ENCODE measurements at places on chromosomes 2 and 18.
A peak's percentile ranks its signal among the peaks of the same experiment; 100 is the strongest.

DNA sequence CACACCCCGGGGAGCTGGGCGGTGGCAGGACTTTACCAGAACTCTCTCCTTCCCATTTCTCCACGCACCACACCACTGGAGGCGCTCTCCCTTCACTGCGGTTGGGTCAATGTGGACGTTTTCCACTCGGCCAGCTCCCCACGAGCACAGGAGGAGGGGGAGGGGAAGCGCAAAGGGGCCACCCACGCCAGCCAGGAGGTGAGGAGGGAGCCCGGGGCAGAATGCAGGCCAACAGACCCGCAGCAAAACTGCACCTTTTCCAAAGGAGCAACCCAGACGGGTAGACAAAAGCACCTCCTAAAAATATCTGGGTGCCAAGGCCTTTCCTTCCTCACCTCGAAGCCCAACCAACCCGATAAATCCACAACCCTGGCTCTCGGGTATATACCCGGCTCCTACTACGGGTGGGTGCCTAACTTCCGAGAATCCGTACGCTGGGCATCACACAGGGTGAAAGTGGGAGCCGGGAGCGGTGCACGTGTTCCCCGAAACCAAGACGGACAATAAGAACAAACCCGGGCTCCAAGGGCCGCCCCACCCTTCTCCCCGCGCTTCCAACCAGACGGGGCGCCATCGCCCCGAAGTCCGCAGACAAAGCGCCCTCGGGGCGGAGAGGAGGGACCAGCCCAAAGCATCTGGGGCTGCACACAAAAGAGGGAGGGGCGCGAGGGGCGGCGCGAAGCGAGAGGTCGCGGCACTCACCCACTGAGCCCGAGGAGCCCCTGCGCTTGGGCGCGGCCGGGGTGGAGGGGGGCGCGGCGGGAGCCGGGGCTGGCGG lies 1.0 kb downstream of the RTN4 start:
- no peaks in the 10 kb centered on the region for H3K27me3 ChIP-seq
- H3K4me3 ChIP-seq = peak overlapping the region; percentile 97
- H3K27ac ChIP-seq = peak overlapping the region; percentile 97
- peaks cover 1% of the 10 kb centered on the region for H3K4me1 ChIP-seq

GRCh38 chr2:118150294-118150693 lies 62.0 kb downstream of the INSIG2 start:
- no peak overlapping the region for H3K4me3 ChIP-seq
- no peaks in the 10 kb centered on the region for H3K36me3 ChIP-seq
- peaks cover 20% of the 10 kb centered on the region for H3K27me3 ChIP-seq
- no peak overlapping the region for H3K27ac ChIP-seq
- no peaks in the 10 kb centered on the region for H3K4me1 ChIP-seq

- H3K27me3 ChIP-seq = no peaks in the 10 kb centered on the region
- H3K27ac ChIP-seq = no peak overlapping the region
- DNase-seq = no peak
- H3K36me3 ChIP-seq = no peaks in the 10 kb centered on the region
Observed at GRCh38 chr2:239678186-239678490, 277.3 kb upstream of the HDAC4 start.

DNA sequence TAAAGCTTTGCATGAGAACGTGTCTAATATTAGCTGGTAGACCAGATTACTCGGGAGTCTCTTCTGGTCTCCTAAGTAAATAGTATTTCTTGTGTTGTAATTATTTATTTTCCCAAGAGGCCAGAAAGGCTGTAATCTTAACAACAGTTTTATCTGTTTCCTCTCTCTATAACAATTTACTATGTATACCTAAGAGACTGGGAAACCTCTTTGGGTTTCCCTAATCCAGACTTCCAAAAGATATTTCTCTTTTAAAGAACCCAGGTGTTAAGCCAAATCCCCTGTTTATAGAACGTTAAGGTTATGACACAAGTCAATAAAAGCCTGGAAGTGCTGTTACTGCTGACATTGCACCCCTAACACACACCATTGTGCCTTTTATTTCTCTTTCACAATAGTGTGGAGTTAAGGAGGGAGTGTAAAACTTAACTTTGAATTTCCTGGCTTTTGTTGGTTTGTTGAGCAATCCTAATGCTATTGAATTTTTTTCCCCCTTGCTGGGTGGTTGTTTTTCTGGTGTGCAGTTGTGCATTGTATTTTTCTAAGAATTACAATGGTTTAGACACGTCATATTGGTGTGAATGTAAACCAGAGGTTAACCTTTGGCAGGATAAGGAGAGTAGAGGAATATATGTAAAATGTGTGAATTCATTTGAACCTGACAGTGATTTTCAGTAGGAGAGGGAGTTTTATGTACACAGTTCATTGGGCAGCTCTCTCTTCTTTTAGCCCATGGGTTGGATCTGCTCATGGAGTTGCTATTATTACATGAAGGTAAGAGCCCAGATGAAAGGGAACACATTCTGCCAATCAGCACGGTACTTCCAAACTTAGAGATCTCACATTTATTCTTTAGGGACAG lies 192.8 kb downstream of the MTX2 start:
- H3K36me3 ChIP-seq = no peaks in the 10 kb centered on the region
- no peak overlapping the region for H3K27ac ChIP-seq
- H3K27me3 ChIP-seq = no peaks in the 10 kb centered on the region
- no peak for DNase-seq
- H3K4me3 ChIP-seq = no peak overlapping the region

GRCh38 chr2:102664471-102664909 lies 45.1 kb downstream of the SLC9A2 start:
- H3K27ac ChIP-seq = no peak overlapping the region
- H3K27me3 ChIP-seq = peaks cover 16% of the 10 kb centered on the region
- DNase-seq = no peak
- H3K4me1 ChIP-seq = no peaks in the 10 kb centered on the region

- H3K27ac ChIP-seq = peak overlapping the region; percentile 64
- H3K27me3 ChIP-seq = no peaks in the 10 kb centered on the region
- H3K36me3 ChIP-seq = peaks cover 8% of the 10 kb centered on the region
- DNase-seq = no peak
- H3K4me3 ChIP-seq = peak overlapping the region; percentile 97
Observed at GRCh38 chr2:1743396-1744150, 742 bp downstream of the PXDN start.

GRCh38 chr18:30730915-30731314 lies 311.6 kb downstream of the DSC3 start:
- no peak overlapping the region for H3K4me3 ChIP-seq
- H3K4me1 ChIP-seq = peaks cover 4% of the 10 kb centered on the region
- H3K27ac ChIP-seq = no peak overlapping the region

DNA sequence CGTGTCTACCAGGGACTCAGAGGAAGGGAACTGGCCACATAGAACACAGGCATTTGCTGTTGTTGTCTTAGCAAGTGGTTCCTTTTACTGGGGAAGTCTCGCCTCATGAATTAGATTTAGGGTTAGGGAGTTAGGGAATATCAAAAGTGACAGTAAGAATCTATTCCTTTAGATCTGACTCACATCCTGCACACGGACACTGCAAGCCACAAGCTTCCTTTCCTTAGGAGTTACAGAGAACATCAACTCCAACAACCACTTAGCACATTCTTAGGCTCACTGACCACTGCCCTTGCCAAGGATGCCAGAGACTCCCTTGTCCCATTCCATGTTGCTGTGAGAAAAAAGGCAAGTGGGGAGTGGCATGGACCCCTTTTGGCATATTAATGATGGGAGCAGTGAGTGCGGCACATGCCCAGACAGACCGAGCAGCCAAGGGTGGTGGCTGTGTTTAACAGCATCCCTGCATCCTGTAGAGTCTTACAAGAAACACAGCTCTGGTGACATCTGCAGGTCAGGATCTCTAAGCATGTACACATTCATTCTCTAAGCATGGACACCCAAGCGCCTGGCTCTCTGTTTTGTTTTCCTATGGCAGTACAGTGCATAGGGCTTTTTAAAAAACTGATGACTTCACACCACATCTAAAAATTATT lies 745.6 kb upstream of the RAB6C start:
- H3K27ac ChIP-seq = no peak overlapping the region
- DNase-seq = peak; percentile 6
- H3K4me3 ChIP-seq = no peak overlapping the region
- H3K4me1 ChIP-seq = no peaks in the 10 kb centered on the region
- H3K36me3 ChIP-seq = no peaks in the 10 kb centered on the region

GRCh38 chr2:234753701-234754100 lies 198.1 kb upstream of the SH3BP4 start:
- H3K4me1 ChIP-seq = peaks cover 2% of the 10 kb centered on the region
- no peak overlapping the region for H3K27ac ChIP-seq
- DNase-seq = no peak
- H3K4me3 ChIP-seq = no peak overlapping the region

DNA sequence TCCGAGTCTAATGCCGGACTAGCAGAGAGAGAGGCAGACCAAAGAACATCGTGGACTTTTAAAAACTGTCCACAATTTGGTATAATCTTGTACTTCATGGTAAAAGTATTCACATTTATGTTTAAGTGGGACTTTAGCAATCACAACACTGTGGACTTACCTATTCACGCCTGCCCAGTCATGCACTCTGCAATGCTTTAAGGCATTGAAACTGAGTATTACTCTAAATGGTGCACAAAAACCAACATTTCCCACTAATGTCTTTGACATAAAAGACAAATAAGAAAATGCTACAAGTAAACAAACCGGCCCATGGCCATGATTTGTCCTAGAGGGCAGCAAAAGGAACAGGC lies 91.3 kb downstream of the ACVR1 start:
- H3K27me3 ChIP-seq = no peaks in the 10 kb centered on the region
- H3K4me1 ChIP-seq = no peaks in the 10 kb centered on the region
- no peak for DNase-seq
- no peak overlapping the region for H3K27ac ChIP-seq
- peaks cover 6% of the 10 kb centered on the region for H3K36me3 ChIP-seq

GRCh38 chr2:191030521-191031154 lies 16.7 kb upstream of the STAT1 start:
- H3K27me3 ChIP-seq = no peaks in the 10 kb centered on the region
- no peaks in the 10 kb centered on the region for H3K4me1 ChIP-seq
- H3K36me3 ChIP-seq = no peaks in the 10 kb centered on the region
- H3K4me3 ChIP-seq = no peak overlapping the region

DNA sequence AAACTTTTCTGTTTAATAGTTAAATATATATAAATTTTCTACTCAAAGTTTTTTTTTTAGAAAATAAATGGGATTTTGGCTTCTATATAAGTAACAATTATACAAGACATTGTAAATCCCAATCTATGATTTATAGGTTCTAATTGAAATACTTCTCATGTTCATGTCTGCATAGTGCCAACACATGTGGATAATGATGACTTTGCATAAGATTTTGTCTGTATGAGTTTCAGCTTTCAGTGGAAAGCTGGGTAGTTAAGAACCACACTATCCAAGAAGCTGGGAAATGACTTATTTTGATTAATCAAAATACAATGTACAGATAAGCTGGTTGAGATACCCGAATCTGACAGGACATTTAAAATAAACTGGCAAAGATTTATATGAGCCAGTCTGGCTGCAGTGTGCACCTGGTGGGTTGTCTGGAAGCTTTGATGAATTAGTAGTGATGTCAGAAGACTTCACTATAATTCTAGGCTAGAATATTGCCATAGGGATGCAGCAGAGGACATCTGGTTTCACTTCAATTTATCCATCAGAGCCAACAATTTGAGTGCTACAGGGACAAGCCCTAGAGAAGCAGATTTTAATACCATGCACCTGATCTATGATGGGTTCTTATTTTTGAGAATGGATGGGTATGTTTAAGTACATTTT lies 45.4 kb downstream of the EML6 start:
- H3K27me3 ChIP-seq = no peaks in the 10 kb centered on the region
- H3K27ac ChIP-seq = no peak overlapping the region
- H3K4me1 ChIP-seq = no peaks in the 10 kb centered on the region
- no peaks in the 10 kb centered on the region for H3K36me3 ChIP-seq

DNA sequence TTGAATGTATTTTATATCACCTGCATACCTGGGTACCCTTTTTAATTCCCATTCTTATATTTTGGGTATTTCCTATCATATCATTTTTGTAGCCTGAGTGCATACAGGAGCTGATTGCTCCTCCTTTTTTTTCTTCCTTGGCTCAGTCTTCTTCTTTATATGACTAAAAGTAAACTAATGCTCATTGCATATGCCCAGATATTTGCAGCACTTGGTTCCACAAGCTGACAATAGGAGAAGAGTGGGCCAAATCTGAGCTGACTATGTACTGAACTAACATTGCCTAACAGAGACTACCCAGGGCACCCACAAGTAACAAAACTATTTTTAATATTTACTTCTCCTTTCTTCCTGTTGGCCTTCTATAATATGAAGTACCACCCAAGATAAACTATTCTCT lies 131.7 kb upstream of the SPOPL start:
- no peaks in the 10 kb centered on the region for H3K4me1 ChIP-seq
- no peak overlapping the region for H3K27ac ChIP-seq
- H3K4me3 ChIP-seq = no peak overlapping the region

DNA sequence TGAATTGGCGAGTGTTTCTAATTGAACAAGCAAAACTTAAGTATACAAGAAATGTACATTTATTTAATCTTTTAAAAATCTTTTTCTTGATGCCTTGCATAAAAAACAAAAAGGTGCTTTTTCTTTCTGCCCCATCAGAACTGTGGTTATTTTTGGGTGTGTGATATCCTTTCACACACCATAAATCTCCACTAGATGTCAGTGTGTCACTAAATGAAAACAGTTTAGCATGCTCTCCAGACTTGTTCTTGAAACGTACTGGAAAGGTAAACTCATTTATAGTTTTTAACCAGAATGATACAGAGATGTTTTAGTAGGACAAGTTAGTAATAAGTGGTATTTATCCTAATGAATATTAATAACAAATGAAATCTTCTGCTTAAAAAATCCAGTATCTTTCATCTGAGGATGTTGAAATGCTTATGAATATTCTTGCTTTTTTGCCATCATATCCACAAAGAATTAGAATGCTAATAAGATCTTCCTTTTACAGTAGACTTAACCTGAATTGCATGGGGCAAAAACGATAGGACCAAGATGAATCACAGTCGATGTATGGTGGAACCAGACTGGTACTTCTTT lies 96.8 kb downstream of the UBE2E3 start:
- H3K36me3 ChIP-seq = peaks cover 14% of the 10 kb centered on the region
- peak; percentile 30 for DNase-seq
- H3K4me1 ChIP-seq = no peaks in the 10 kb centered on the region
- no peak overlapping the region for H3K4me3 ChIP-seq
- no peak overlapping the region for H3K27ac ChIP-seq

GRCh38 chr2:145106293-145106692 lies 586.4 kb upstream of the ZEB2 start:
- H3K4me1 ChIP-seq = no peaks in the 10 kb centered on the region
- no peak for DNase-seq
- no peak overlapping the region for H3K27ac ChIP-seq
- no peaks in the 10 kb centered on the region for H3K27me3 ChIP-seq
- H3K36me3 ChIP-seq = no peaks in the 10 kb centered on the region

- H3K4me3 ChIP-seq = no peak overlapping the region
- H3K27me3 ChIP-seq = no peaks in the 10 kb centered on the region
- H3K4me1 ChIP-seq = no peaks in the 10 kb centered on the region
- H3K27ac ChIP-seq = no peak overlapping the region
- H3K36me3 ChIP-seq = no peaks in the 10 kb centered on the region
Observed at GRCh38 chr2:16745466-16745865, 79.8 kb upstream of the CYRIA start.
